Neuronal stem cell (in vitro differentiated cells): ENCODE measurements at places on chromosomes 2 and 18.

GRCh38 chr2:60882971-60883753, 1.8 kb downstream of the REL start:
- no peaks in the 10 kb centered on the region for H3K36me3 ChIP-seq
- DNase-seq = no peak
- H3K27ac ChIP-seq = no peak overlapping the region
- H3K27me3 ChIP-seq = no peaks in the 10 kb centered on the region

DNA sequence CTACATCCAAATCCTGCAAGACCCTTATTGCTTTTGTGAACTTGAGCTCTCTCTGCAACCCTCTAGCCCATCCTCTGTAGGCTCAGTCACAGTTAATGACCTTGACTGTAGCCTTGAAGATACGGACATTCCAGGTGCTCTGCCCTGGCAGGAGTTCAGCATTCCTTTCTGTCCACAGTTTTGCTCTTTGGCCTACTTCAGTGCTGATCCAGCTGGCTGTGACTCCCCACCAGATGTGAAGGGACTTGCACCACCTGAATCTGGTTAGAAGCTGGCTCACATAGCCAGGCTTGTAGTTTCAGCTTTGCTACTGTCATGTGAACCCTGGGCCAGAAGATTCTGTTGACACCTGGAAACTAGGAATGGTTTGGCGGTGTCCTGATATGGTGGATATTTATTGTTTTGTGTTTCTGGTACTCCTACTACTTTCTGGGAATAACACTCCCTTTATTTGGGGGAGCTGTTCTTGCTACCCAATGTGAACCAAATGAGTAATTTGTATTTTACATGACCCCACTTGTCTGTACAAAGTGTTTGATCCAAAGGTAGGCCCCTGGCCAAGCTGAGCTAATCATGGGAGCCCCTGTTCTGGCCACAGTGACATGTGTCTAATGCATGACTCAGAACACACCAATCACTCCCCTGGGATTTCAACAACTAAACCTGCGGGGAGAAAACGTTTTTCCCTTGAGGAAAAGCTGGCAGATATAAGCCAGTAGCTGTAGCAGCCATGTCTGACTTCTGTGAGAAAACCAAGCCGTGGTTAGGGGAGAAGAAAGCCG, 73.4 kb downstream of the CDCA7 start:
- no peak overlapping the region for H3K4me3 ChIP-seq
- DNase-seq = no peak
- H3K27me3 ChIP-seq = no peaks in the 10 kb centered on the region
- no peak overlapping the region for H3K27ac ChIP-seq

DNA sequence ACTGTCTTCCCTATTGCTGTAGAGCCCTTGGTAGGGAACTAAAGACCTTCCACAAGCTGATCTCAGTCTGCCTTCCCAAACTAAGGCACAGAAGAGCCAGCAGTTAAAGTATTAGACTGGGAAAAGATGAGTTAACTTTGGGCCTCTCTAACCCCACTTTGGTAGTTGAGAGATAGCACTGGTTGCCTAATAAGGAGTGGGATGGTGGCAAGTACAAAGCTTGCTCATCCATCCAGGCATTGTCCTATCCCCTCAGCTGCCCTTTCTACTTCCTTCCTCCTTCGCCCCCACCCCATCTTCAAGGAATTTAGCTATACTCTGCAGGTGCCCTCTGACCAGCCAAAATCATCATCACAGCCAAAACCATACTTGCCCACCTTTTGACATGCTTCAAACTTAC, 22.2 kb upstream of the AFTPH start:
- no peak for DNase-seq
- no peak overlapping the region for H3K27ac ChIP-seq
- H3K36me3 ChIP-seq = no peaks in the 10 kb centered on the region
- peaks cover 2% of the 10 kb centered on the region for H3K4me1 ChIP-seq

GRCh38 chr18:69718912-69719547, 228.6 kb downstream of the CD226 start:
- no peak overlapping the region for H3K27ac ChIP-seq
- no peaks in the 10 kb centered on the region for H3K36me3 ChIP-seq
- peaks cover 1% of the 10 kb centered on the region for H3K4me1 ChIP-seq
- no peak overlapping the region for H3K4me3 ChIP-seq
- no peaks in the 10 kb centered on the region for H3K27me3 ChIP-seq

- H3K36me3 ChIP-seq = no peaks in the 10 kb centered on the region
- no peak overlapping the region for H3K27ac ChIP-seq
- no peak for DNase-seq
- no peaks in the 10 kb centered on the region for H3K4me1 ChIP-seq
- no peaks in the 10 kb centered on the region for H3K27me3 ChIP-seq
- H3K4me3 ChIP-seq = no peak overlapping the region
Observed at GRCh38 chr2:59449274-59449673, 1104.2 kb downstream of the BCL11A start.

- H3K36me3 ChIP-seq = no peaks in the 10 kb centered on the region
- H3K27me3 ChIP-seq = peaks cover 100% of the 10 kb centered on the region
- H3K4me1 ChIP-seq = peaks cover 34% of the 10 kb centered on the region
- peak overlapping the region; percentile 55 for H3K27ac ChIP-seq
Observed at GRCh38 chr2:44928483-44929158, 12.9 kb upstream of the SIX3 start.

DNA sequence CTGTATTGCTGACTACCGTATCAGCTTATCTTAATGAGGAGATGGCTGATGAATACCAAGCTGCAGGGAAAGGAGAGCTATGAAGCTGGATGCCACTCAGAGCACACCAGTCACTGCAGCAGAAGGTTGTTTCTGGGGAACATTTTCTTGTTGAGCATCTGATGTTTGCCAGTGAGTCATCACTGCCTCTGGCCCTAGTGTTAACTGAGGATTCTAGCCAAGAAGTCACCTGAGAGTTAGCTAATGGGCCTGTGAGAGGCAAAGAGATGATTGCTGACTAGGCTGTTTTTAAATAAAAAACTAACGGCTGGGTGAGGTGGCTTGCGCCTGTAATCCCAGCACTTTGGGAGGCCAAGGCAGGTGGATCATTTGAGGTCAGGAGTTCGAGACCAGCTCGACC, 37.9 kb downstream of the CCDC150 start:
- no peaks in the 10 kb centered on the region for H3K27me3 ChIP-seq
- DNase-seq = no peak
- no peaks in the 10 kb centered on the region for H3K4me1 ChIP-seq
- no peak overlapping the region for H3K27ac ChIP-seq
- no peak overlapping the region for H3K4me3 ChIP-seq

GRCh38 chr2:180698668-180699067, 281.7 kb upstream of the UBE2E3 start:
- H3K27ac ChIP-seq = no peak overlapping the region
- DNase-seq = no peak
- no peaks in the 10 kb centered on the region for H3K4me1 ChIP-seq

DNA sequence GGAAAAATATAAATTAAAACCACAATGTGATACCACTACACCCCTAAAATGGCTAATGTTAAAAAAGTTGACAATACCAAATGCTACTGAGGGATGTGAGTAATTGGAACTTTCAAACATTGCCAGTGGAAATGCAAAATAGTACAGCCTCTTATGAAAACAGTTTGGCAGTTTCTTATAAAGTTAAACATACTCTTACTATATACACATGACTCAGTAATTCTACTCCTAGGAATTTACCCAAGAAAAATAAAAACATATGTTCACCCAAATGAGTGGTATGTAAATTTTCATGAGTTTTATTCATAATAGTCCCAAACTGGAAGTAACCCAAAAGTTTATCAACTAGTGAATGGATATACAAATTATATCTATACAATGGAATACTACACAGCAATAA, 228.0 kb downstream of the CYP26B1 start:
- no peak for DNase-seq
- H3K27me3 ChIP-seq = no peaks in the 10 kb centered on the region
- H3K27ac ChIP-seq = no peak overlapping the region

- no peaks in the 10 kb centered on the region for H3K36me3 ChIP-seq
- no peaks in the 10 kb centered on the region for H3K27me3 ChIP-seq
- H3K4me1 ChIP-seq = no peaks in the 10 kb centered on the region
- no peak overlapping the region for H3K4me3 ChIP-seq
- H3K27ac ChIP-seq = no peak overlapping the region
Observed at GRCh38 chr2:162103443-162104009, 29.5 kb upstream of the DPP4 start.

- H3K27me3 ChIP-seq = no peaks in the 10 kb centered on the region
- peak overlapping the region; percentile 74 for H3K4me3 ChIP-seq
- peaks cover 12% of the 10 kb centered on the region for H3K4me1 ChIP-seq
- peak; percentile 33 for DNase-seq
- H3K27ac ChIP-seq = no peak overlapping the region
Observed at GRCh38 chr2:85327160-85327821, 498 bp downstream of the TGOLN2 start.

DNA sequence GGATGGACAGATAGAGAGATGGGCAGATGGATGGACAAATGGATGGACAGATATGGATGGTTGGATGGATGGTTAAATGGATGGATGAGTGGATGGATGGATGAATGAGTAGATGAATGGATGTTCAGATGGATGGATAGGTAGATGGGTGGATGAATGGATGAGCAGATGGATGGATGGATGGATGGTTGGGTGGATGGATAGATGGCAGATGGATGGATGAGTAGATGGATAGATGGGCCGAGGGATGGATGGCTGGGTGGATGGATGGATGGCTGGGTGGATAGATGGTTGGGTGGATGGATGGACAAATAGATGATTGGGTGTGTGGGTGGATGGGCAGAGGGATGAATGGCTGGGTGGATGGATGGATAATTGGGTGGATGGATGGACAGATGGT, 98.9 kb upstream of the OTOS start:
- no peaks in the 10 kb centered on the region for H3K27me3 ChIP-seq
- no peak overlapping the region for H3K27ac ChIP-seq
- H3K4me3 ChIP-seq = no peak overlapping the region
- peaks cover 8% of the 10 kb centered on the region for H3K4me1 ChIP-seq

DNA sequence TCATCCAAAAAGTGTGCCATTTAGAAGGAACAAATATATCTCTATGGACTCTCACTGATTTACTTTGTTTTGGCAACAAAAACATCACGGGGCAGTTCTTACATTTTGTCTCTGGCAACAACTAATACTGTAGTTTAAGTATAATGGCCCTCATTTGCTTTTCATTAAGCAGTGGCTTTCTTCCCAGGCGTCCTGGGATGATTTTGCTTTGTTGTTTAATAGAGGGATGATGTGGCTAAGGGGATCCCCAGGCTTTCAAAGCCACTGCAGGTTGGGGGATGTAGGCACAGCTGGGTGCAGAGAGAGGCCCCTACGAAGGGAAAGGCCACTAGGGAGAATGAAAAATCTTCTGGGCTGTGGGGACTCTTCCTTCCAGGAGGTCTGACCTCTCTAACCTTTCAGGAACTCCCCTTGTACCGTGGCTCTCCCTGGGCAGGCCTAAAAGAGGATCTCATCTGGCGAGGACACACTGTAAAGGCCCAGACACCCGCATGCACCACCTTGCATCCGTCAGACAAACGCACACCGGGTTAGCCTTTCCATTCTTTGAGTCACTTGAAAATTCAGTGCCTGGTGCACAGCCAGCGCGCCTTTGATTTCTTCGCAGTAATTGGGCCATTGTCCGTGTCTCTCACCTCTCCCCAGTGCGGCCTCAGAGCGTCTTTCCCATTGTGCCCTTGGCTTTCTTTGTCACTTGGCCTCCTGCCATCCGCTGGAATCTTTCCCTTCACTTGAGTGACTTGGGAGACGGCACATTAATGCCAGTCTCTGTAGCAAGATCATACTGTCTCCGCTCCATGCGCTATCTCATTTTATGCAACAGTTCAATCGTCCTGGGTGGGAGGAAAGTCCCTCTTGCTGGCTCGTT, 40.3 kb upstream of the AFF3 start:
- H3K4me3 ChIP-seq = no peak overlapping the region
- H3K4me1 ChIP-seq = peaks cover 10% of the 10 kb centered on the region
- no peaks in the 10 kb centered on the region for H3K36me3 ChIP-seq
- DNase-seq = peak; percentile 41
- peaks cover 7% of the 10 kb centered on the region for H3K27me3 ChIP-seq

GRCh38 chr2:177597759-177598158, 205.2 kb downstream of the AGPS start:
- DNase-seq = no peak
- no peak overlapping the region for H3K27ac ChIP-seq
- no peaks in the 10 kb centered on the region for H3K36me3 ChIP-seq
- H3K4me1 ChIP-seq = peaks cover 28% of the 10 kb centered on the region
- H3K27me3 ChIP-seq = no peaks in the 10 kb centered on the region
- H3K4me3 ChIP-seq = no peak overlapping the region

- H3K36me3 ChIP-seq = no peaks in the 10 kb centered on the region
- DNase-seq = no peak
- no peaks in the 10 kb centered on the region for H3K27me3 ChIP-seq
- no peak overlapping the region for H3K4me3 ChIP-seq
Observed at GRCh38 chr18:22109535-22109934, 59.9 kb upstream of the GATA6 start.

- no peak overlapping the region for H3K27ac ChIP-seq
- H3K27me3 ChIP-seq = no peaks in the 10 kb centered on the region
- H3K4me3 ChIP-seq = no peak overlapping the region
Observed at GRCh38 chr2:16767789-16768476, 102.3 kb upstream of the CYRIA start.

DNA sequence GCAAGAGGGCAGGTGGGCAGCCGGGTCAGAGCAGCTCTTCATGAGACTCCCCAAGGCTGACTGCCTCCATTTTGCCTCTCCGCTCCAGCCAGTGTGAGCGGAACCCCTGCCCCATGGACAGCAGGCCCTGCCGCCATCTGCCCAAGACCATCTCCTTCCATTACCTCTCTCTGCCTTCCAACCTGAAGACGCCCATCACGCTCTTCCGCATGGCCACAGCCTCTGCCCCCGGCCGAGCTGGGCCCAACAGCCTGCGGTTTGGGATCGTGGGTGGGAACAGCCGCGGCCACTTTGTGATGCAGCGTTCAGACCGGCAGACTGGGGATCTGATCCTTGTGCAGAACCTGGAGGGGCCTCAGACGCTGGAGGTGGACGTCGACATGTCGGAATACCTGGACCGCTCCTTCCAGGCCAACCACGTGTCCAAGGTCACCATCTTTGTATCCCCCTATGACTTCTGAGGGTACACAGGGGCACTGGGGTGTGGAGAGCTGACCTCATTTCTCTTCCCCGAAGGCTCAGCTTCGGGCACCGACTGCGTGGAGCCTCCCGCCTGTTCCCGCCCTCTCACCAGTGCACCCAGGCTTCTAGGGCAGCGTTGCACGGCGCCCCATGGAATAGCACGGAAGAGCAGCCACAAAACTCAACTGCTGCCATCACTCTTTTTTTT, 49.0 kb downstream of the FBLN7 start:
- H3K4me3 ChIP-seq = no peak overlapping the region
- H3K4me1 ChIP-seq = no peaks in the 10 kb centered on the region
- no peak overlapping the region for H3K27ac ChIP-seq
- peaks cover 11% of the 10 kb centered on the region for H3K36me3 ChIP-seq
- DNase-seq = no peak
- H3K27me3 ChIP-seq = no peaks in the 10 kb centered on the region
